ENCODE measurements at places on chromosomes 5 and 9. TPM values are rescaled to one million over a fixed set of nuclear protein-coding genes. Genes with fewer than 3 reads are reported as not detected.

- no peak overlapping the region for H3K4me3 ChIP-seq
- H3K36me3 ChIP-seq: peaks cover 31% of the 10 kb centered on the region
- no peaks in the 10 kb centered on the region for H3K27me3 ChIP-seq
- peaks cover 25% of the 10 kb centered on the region for H3K4me1 ChIP-seq
- peak overlapping the region; percentile 86 for H3K27ac ChIP-seq
Measured at GRCh38 chr5:37723162-37723961, 116.5 kb downstream of the GDNF start.

GRCh38 chr9:120315154-120315553 is 264.8 kb downstream of the CDK5RAP2 start:
- peaks cover 4% of the 10 kb centered on the region for H3K27me3 ChIP-seq
- H3K4me1 ChIP-seq: no peaks in the 10 kb centered on the region
- no peak for DNase-seq
- no peak overlapping the region for H3K27ac ChIP-seq
- no peak overlapping the region for H3K4me3 ChIP-seq
- no peaks in the 10 kb centered on the region for H3K36me3 ChIP-seq

DNA sequence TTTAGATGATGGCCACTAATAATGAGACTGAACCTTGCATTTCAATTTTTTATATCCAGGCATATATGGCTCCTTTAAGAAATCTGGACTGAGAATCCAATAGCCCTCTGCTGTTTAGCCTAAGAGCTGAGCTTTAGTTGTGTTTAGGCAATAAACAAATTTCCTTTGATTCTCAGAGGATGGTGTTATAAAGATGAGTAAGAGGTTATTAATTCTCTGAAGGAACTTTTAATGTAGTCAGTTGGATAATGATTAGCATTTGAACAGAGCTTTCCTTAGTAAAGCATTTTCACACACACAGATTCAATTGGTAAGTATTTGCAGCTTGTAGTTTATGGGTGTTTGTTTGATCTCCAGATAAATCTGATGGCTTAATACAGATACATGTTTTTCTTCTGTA is 149.6 kb downstream of the PRR16 start:
- no peaks in the 10 kb centered on the region for H3K27me3 ChIP-seq
- H3K27ac ChIP-seq: no peak overlapping the region
- DNase-seq: no peak
- no peaks in the 10 kb centered on the region for H3K4me1 ChIP-seq
- H3K4me3 ChIP-seq: no peak overlapping the region

GRCh38 chr9:4068449-4068848 is 231.4 kb downstream of the GLIS3 start:
- no peak overlapping the region for H3K4me3 ChIP-seq
- no peak overlapping the region for H3K27ac ChIP-seq
- H3K36me3 ChIP-seq: no peaks in the 10 kb centered on the region
- peaks cover 4% of the 10 kb centered on the region for H3K4me1 ChIP-seq
- H3K27me3 ChIP-seq: no peaks in the 10 kb centered on the region
- DNase-seq: no peak

GRCh38 chr5:1479581-1480188 is 34.4 kb upstream of the SLC6A3 start:
- no peak overlapping the region for H3K4me3 ChIP-seq
- H3K27me3 ChIP-seq: no peaks in the 10 kb centered on the region
- peaks cover 5% of the 10 kb centered on the region for H3K36me3 ChIP-seq
- H3K4me1 ChIP-seq: peaks cover 8% of the 10 kb centered on the region

- no peak overlapping the region for H3K4me3 ChIP-seq
- no peak for DNase-seq
- no peaks in the 10 kb centered on the region for H3K36me3 ChIP-seq
Measured at GRCh38 chr9:107749787-107750444, 260.3 kb upstream of the KLF4 start.

DNA sequence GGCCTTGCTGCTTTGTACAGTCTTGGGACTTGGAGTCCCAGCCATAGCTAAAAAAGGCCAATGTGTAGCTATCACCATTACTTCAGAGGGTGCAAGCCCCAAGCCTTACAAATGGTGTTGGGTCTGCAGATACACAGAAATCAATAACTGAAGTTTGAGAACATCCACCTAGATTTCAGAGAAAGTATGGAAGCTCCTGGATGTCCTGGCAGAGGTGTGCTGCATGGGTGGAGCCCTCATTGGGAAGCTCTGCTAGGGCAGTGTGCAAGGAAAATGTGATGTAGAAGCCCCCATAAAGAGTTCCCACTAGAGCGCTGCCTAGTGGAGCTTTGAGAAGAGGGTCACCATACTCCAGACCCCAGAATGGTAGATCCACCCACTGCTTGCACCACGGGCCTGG is 626.7 kb upstream of the COX7C start:
- no peak overlapping the region for H3K27ac ChIP-seq
- H3K4me1 ChIP-seq: no peaks in the 10 kb centered on the region
- no peak for DNase-seq

DNA sequence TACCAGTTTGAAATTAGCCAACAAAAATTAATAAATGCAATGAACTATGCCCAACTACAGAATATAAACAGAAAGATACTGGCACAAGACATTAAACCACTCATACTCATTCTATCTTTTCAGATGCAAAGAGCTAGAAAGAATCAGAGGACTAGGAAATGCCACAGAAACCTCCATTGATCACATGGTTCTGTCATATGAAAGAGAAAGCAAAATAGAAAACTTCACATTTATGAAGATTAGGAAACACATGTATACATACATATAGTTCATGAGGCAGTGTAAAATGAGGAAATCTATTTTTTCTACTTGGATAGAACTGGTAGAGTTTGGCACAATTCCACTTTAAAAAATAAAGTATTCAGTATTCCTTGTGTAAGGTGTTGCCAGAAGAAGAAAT is 275.1 kb upstream of the PTGER4 start:
- peaks cover 69% of the 10 kb centered on the region for H3K4me1 ChIP-seq
- H3K36me3 ChIP-seq: peaks cover 37% of the 10 kb centered on the region
- H3K27me3 ChIP-seq: no peaks in the 10 kb centered on the region
- peak overlapping the region; percentile 15 for H3K4me3 ChIP-seq
- no peak for DNase-seq

- H3K27me3 ChIP-seq: peaks cover 20% of the 10 kb centered on the region
- peaks cover 20% of the 10 kb centered on the region for H3K36me3 ChIP-seq
- H3K4me3 ChIP-seq: peak within 1 kb of the TSS; percentile 93
Measured at GRCh38 chr9:95516734-95517558, at the start of gene PTCH1. Gene PTCH1, minus strand, starts transcription at chr9:95516971.

DNA sequence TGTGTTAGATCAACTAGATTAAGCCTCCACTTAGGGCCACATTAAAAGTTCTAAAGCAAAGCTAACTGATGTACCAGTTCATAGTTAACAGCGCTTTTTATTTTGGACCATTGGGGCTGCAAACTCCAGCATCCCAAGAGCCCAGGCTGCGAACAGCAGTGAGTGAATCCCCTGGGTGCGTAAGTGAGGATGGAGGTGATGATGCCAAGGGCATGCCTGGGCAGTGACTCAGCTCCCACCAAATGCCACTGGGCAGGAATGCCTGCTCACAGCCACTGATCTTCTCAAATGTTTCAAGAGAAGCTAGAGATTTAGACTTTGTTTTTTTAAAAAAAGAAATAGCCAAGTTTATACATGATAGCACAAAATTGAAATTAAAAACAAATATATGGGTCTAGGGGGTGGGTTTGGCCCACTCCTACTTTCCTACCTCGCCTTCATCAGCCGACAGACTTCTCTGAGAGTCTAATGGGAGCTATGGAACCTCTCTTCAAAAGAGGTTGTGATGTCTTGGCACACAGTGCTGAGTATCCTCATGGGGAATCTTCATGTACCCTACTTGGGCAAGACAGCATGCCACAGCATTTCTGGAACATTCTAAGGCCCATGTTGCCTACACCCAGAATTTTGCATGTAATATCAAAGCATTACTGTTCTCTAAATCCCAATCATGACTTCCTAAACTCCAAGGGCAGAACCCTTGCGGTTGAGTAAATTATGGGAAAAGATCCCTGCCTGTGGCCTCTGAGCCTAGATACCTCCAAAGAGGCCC is 398.1 kb downstream of the EBF1 start:
- no peaks in the 10 kb centered on the region for H3K36me3 ChIP-seq
- H3K27ac ChIP-seq: no peak overlapping the region
- no peaks in the 10 kb centered on the region for H3K4me1 ChIP-seq
- H3K4me3 ChIP-seq: no peak overlapping the region
- H3K27me3 ChIP-seq: no peaks in the 10 kb centered on the region

GRCh38 chr5:62138607-62139006 is 167.4 kb upstream of the KIF2A start:
- peaks cover 16% of the 10 kb centered on the region for H3K27me3 ChIP-seq
- DNase-seq: no peak
- H3K36me3 ChIP-seq: no peaks in the 10 kb centered on the region
- H3K27ac ChIP-seq: no peak overlapping the region
- no peaks in the 10 kb centered on the region for H3K4me1 ChIP-seq

Gene RFESD
- 6.1 TPM for total RNA-seq

Gene GFI1B
- total RNA-seq: not detected

Gene CNTNAP3
- total RNA-seq: not detected

Gene RASEF
- total RNA-seq: not detected

Gene ADAMTS19
- not detected for total RNA-seq

Gene GLDC
- 0.68 TPM for total RNA-seq

Gene RNF183
- total RNA-seq: not detected

Gene LHX2
- not detected for total RNA-seq

Gene CDH12
- not detected for total RNA-seq

Gene PHYHD1
- 0.49 TPM for total RNA-seq
